H54 (cell line): ENCODE measurements at places on chromosomes 16 and 17.

- DNase-seq, result no peak
These were observed 49.4 kb downstream of the CCDC42 start for GRCh38 chr17:8695241-8695640.

GRCh38 chr17:8611619-8612298, 18.8 kb downstream of the MYH10 start:
- DNase-seq, result no peak

DNA sequence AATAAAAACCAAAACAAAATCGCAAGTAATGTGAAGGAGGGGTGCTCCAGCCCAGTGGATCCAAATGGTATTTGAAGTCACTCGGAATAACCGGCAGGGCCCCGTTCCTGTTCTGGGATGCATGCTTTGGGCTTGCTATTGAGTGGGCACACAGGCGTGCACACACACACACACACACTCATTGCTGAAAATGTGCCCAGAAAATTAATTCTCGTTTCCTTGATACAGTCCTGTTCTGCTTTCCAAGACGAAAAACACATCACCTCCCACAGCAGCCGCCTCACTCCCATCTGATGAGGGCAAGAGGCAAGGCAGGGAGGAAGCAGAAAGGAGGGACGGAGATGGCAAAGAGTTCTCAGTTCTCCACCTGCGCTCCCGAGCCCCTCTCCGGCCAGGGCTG, 62.2 kb upstream of the SDK2 start:
- no peak for DNase-seq

DNA sequence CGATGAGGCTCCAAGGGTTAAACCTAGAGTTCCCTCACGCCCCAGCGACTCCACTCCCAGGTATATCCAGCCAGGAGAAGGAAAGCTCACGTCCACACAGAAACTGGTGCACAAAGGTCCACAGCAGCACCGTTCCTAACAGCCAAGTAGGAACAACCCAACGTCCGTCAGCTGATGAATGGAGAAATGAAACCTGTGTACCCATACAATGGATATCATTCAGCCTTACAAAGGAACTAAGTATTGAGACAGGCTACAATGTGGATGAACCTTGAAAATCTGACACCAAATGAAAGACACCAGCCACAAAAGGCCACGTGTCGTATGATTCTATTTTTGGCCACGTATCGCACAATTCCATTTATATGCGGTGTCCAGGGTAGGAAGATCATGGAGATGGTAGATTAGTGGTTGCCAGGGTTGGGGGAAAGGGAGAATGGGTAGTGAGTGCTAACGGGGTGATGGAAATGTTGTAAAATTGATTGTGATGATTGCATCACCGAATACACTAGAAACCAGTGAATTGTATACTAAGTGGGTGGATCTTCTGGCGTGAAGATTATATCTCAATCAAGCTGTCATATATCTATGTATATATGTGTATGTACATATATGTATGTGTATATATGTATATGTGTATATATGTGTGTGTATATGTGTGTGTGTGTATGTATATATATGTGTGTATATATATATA, 30.1 kb downstream of the NLRC3 start:
- no peak for DNase-seq

DNA sequence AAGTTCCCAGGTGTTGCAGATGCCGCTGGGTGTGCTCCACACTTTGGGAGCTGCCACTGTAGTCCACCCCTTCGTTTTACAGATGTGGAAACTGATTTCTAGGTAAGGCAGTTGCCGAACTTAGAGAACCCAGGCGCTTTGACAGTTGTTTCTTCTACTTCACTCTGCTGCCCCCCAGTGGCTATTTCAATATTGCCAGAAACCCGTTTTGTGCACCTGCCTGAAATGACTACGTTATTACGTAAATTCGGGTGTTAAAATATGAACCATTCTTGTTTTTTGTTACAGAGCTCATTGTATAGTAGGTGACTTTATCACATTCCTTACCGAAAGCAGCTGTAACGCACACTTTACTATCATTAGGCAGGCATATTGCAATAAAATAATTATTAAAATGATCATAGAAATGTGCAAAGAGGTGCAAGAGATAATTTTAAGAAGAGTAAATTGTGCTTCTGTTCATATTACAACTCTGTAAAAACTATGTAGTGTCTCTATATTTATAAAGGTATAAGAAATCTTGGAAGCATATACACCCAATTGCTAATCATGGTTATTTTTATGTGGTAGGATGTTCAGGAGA, 44.9 kb downstream of the OTOA start:
- peak; percentile 35 for DNase-seq

- DNase-seq, result peak; percentile 76
These were observed 11.4 kb downstream of the ITGAD start for GRCh38 chr16:31404353-31405064.

- no peak for DNase-seq
These were observed 4.1 kb downstream of the CDIPT start for GRCh38 chr16:29858974-29859373.

DNA sequence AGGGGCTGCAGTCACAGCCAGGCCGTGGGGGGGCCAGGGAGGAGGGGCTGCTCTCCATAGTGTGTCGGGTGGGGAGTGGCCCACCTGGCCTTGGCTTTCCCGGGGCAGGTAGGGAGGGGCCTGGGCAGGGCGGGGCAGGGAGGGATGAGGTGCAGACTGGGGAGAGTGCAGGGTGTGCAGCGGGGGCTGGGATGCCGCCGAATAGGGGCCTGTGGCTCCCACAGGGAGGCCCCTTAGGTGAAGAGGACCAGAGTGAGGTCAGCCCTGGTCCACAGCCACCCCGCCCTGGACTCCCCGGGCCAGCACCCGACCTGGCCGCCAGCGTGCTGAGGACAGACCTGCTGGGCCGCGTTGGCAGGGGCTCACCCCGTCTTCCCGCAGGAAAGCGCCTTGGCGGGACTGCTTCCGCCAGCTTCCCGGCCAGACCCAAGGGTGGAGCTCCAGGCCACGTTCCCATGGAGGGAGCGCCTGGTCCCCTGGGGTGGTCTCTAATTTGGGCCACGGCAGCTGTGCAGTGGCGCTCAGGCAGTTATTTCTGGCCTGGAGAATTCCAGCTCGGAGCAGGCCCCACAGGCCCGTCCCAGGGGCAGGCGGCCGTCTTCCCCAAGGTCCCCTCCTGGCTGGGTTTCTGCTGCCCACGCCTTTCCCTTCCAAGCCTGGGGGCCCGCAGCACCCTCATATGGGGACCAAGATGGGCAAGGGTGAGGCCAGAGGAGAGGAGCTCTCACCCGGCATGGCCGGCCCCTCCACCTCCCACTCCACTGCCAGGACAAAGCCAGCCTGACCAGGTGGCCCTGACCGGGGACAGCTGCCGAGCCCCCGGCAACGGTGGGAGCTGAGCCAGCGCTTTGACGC, 27.9 kb downstream of the CACNA1H start:
- no peak for DNase-seq

DNA sequence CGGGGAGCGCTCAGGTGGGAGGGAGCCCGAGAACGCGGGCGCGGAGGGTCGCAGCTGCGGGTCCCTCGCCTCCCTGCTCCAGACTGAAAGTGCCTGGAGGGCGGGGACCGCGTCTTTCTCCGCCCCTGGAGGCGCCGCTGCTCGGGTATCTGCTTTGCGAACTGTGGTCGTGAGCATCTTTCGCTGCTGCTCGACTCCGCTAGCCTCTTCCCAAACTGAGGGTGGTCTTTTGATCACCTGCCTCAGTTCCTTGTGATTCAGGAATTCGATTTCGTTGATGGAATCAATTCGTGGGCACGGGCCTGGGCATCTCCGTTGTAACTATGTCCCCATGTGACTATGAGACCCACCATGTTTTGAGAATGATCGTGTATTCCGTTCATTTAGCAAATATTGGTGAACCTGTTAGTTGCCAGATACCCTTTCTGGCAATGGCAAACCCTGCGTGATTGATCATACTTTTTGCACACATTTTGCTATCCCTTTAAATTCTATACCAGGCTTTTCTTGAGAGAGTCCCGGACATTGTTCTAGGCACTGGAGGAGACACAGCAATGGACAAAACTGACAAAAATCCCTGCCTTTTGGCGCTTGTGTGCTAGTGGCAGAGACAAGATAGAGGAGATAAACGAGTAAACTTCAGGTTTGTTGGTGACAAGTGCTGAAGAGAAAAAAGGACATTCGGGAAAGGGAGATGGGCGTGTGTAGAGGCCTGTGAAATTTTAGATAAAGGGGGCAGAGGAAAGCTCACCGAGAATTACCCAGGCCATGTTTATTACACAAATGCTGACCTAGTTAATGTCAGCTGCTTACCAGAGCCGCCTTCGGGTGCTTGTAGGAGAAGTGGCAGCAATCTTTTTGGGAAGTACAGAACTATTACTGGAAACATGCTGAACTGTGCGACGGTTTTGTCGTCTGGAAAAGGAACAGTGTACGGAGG, 948 bp downstream of the UTP18 start:
- no peak for DNase-seq

DNA sequence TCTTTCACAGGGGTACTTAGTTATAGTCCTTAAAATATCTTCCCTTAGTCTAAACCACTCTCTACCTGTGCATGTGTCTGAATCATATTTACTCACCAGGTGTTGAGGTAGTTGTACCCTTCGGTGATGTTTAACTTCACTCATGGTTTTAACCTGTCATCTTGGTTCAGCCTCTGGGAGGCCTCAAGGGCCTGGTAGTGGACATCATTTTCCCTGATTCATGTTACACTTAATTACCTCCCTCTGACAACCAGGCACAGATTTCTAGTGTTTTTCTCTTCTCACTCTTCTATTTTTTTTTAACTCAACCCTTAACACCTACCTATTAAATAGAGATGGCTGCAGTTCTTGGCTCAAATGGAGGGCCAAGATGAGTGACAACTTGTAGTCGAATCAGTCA, 505.4 kb downstream of the TMEM114 start:
- no peak for DNase-seq

GRCh38 chr16:50996166-50996829, 154.8 kb downstream of the SALL1 start:
- no peak for DNase-seq

DNA sequence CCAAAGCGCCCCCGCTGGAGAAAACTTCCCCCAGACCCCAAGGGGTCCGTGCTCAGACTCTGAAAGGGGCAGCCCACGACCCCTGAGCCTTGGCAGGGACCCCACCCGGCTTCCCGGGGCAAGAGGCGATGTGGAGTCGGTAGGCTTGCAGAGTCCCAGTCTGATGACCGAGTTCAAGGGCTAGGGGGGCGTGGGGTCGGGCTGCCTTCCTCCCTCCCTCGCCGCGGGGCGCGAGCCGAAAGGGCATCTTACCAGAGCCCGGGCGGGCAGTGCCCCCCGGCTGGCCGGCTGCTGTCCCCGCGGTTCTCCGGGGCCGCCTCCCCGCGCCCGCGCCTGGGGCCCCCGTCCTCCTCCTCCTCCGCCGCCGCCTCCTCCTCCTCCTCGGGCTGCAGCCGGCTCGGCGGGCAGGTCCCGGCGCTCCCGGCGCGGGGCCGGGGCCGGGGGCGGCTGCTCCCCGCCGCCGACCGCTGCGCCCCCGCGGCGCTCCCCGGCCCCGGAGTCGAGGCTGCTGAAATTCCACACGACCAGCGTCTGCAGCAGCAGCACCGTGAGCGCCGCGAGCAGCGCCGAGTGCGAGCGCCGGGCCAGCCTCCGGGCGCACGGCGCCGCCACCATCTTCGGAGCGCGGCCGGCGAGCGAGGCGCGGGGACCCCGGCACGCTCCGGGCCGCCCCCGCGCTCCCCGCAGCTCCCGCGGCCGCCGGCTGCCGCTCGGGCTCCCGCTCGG, 415 bp downstream of the XYLT1 start:
- no peak for DNase-seq

DNA sequence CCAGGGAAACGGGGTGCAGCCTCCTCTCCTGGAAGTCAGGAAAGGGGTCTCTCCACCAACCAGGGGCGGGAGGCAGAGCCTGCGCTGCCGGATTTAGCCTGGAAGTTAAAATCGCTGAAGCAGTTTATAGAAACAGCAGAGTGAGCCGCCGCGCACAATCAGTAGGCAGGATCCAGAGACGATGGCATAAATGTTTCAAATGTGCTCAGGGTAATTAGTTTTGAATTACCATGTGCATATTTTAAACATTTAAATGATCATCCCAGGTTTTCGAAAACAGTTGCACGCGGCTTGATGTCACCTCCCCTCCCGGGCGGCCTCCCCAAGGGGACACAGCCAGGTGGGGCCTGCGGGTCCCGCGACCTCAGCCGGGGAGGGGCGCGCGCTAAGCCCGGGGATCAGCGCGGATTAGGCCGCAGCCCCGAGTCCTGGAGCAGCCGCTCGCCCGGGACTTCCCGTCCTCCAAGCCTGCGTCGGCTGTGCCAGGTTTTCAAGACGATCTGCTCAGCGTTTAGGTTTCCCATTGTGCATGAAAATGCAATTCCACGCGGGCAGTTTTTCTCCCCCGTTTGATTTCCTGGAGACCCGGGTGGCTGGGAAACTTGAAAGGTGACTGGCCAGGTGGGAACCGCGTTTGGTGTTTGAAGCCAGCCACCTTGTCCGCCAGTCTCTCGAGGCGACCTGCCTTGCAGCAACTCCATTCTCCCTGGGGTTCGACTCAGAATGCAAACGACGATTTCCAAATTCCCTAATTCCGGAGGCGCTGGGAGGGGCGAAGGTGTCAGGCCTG, 78.3 kb downstream of the RPA1 start:
- no peak for DNase-seq

DNA sequence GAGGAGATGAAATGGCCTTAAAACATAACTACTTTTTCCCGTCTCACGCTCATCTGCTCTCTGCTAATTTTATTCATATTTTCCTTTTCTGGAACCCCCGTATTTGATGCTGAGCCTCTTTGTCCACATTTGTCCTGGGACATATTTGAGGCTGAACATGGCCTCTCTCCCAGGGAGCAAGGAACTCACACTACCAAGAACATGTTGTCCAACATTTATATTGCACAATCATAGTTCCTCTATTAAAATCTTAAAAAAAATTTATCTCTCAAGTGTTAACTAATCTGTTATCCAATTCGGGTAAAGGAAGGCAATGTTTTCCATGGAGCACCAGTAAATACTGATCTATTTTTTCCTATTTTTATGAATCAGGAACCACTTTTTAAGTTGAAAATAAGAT, 60.2 kb downstream of the CMC2 start:
- no peak for DNase-seq

DNA sequence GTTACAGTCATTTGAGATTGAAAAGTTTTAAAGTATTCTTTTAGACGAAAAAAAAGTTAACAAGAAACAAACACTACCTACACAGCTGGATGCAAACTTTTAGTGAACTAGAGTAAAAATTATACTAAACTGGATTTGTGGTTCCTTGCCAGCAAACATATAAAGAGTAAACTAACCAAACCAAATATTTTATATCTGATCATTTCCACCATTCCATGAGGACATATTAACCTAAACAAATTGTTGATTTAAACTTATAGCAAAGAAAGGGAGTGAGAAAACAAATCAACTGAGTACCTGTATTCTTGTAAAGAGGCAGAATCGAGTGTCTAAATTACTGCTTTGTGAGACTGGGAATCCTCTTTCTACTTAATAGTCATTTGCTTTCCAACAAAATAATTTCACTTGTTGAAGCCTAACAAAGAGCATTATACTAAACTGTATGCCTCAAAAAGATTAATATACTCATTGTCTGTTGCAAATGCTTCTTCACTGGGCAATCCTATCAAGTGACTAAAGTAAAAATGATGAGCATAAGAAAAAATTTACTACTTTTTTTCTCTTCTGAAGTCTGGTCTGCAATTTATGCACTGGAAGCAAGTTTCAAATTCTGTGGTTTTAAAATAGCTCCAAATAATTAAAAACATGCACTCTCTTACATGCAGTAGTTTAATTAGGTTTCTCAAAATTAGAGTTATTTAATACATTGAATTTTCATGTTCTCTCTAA, 37.5 kb downstream of the AKAP10 start:
- no peak for DNase-seq

- no peak for DNase-seq
These were observed 25.0 kb downstream of the TMEM94 start for GRCh38 chr17:75481194-75482068.
